HAP-1 (cell line): ENCODE measurements at places on chromosomes 6 and 20.
A peak's percentile ranks its signal among the peaks of the same experiment; 100 is the strongest.

- peak; percentile 22 for DNase-seq
These were observed 22.2 kb upstream of the SERPINB1 start for GRCh38 chr6:2863901-2864300.

DNA sequence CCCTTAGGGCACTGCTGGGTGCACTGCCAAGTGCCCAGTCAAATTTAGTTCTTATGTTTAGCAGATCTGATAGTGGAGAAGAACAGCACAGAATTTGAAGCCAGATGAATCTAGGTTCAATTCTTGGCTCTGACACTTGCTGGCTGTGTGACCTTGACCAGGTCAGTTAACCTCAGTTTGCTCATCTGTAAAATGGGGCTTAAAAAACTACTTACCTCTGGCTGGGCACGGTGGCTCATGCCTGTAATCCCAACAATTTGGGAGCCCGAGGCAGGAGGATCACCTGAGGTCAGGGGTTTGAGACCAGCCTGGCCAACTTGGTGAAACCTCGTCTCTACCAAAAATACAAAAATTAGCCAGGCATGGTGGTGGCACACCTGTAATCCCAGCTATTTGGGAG lies 49.9 kb upstream of the MLN start:
- DNase-seq: no peak

DNA sequence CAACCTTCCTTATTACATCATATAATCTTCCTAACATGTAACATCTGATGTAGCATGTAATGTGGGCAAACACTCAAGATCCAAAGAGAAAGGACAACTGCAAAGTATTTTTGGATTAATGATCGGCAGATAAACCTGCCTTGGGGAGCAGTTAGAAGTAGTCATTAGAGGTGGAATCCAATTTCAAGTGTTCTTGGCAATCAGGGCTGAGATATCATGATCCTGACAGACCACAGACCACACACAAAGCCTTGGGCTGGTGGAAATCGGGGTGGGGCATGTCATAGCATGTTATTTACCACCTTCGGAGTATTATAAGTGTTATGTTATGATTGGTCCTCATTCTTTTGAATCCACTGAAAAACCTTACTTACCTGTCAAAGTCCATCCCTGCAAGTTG lies 16.3 kb downstream of the NCOA5 start:
- no peak for DNase-seq

DNA sequence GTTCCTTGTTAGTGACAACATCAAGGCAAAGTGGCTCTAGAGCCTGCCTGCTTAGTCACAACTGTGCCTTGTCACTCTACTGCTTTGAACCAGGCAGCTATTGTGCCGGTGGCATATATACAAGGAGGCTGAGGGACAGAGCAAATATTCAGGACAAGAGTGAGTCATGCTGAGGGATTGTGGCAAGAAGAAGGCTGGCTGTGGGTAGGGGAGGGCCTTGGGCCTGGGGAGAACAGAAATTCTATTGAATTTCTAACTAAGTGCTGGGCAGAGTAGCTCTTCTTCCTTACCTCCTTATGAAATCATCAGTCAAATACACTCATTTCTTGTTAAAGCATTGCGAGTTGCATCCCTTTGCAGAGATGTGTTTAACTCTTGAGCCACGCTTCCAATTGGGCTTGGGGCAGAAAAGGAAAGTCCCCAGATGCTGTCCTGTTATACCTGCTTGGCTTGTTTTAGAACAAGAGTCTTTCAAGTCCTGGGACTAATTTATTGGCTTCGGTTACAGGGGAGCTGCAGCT lies 59.7 kb downstream of the PFDN4 start:
- no peak for DNase-seq

- no peak for DNase-seq
These were observed 41.8 kb upstream of the FUT9 start for GRCh38 chr6:95973976-95974375.

GRCh38 chr6:74867291-74867690 lies 338.6 kb downstream of the COL12A1 start:
- DNase-seq: no peak

DNA sequence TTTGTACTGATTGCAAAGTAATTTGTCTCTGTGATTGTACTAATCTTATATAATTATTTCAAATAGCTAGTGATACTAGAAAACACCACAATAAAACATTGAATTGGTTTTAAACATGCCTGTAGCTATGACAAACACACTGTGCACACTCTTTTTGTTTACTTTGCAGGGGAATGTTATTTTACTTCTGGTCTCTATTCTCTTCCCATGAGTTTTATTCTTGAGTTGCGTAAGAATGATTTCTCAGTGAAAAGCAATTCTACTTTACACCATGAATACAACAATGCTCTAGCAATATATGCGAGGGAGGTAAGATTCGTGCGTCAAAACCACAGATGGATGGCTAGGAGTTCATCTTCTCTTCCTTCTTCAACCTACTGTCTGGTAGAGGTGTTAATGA lies 68.4 kb upstream of the PHACTR1 start:
- no peak for DNase-seq

GRCh38 chr20:8454137-8454712 lies 322.2 kb downstream of the PLCB1 start:
- DNase-seq: peak; percentile 24

DNA sequence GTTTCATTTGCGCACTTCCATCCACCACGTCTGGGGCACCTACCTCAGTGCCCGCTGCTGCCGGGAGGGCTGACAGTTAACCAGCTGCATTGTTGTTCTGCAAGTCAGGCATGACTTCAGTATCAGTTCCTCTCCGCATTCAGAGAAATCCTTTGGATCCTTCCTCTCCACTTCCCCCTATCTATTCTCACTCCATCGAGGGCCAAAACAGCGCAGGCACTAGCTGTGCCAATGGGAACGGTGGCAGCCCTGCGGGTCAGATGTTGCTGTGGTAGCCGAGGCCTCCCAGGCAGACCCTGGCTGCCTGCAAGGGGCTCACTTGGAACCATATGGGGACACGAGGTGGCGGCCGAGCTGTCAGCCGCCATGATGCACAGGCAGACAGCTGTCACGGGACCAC lies 64.2 kb upstream of the INSM1 start:
- DNase-seq: no peak

GRCh38 chr6:154482858-154483257 lies 27.6 kb downstream of the CNKSR3 start:
- DNase-seq: no peak

DNA sequence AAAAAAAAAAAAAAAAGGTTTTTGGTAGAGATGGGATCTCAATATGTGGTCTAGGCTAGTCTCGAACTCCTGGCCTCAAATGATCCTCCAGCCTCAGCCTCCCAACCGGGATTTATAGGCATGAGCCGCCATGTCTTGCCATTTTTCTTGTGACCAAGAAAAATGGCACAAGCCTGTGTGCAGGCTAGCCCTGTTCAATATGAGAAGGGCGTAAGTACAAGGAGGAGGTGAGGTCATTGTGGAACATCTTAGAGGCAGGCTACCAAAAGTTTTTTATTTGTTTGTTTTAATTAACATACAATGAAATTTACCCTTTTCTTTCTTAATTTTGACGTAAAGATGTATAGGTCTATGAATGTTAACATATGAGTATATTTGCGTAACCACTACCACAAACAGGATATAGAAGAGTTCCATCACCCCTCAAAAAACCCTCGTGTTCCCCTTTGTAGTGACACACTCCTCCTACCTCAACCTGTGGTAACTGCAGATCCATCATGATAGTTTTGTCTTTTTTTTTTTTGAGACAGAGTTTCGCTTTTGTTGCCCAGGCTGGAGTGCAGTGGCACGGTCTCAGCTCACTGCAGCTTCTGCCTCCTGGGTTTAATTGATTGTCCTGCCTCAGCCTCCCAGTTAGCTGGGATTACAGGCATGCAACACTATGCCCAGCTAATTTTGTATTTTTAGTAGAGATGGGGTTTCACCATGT lies 28.3 kb upstream of the KIF3B start:
- no peak for DNase-seq

DNA sequence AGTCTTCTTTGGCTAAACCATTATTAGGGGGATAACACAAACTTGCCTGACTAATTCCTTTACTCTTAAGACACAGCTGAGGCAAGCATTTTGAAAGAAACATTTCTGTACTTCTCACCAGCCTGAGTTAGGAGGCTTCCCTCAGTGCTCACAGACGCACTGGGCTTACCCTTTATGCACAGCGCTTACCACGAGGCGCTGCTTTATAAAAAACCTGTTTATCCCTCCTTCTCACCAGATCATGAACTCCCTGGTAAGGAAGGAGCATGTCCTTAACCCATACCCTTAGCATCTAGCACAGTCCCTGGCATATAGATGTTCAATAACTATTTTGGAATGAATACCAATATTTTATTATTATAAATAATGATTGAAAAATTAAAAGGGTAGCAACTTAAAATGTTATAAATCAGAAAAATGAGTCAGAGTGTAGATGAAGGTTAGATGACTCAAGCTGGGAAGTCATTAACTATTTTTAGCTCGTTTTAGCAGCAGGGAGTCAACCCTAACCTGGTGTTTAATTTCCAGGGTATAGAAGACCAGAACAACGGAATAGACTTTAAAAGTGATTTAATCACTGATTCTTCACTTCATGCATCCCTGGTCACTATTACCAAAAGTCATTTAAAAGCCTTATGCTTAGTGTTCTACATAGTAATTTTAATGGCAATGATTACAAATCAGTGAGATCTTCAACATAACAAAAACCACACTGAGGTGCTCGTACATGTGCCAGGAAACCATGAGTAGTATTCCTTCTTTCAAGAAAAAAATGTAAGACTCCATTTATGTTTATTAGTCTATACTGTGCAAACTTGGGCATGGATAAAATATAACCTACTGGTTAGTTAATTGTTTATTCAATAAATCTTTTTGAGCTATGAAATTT lies 4.1 kb upstream of the TPD52L1 start:
- DNase-seq: no peak

- peak; percentile 73 for DNase-seq
These were observed 38.0 kb downstream of the TMEM170B start for GRCh38 chr6:11575408-11576033.

DNA sequence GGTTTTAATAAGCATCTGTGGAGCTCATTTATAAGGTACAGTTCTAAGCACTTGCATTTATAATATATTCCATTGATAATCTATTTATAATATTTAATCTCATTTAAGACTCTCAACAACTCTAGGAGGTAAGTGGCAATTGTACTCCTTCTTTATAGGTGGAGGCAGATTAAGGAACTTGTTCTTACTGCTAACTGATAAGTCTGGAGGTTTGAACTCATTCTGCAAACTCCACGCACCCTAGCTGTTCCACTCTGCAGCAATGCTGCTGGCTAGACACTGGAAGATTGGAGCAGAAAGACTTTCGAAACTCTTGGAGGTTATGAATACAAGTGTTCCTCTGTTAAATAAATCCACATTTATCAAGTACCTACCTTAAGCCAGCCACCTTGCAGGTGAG lies 793 bp upstream of the HDAC2 start:
- DNase-seq: no peak

GRCh38 chr6:159804504-159804903 lies 4.4 kb downstream of the PNLDC1 start:
- DNase-seq: no peak

GRCh38 chr6:37732688-37733087 lies 35.0 kb upstream of the MDGA1 start:
- no peak for DNase-seq
